ENCODE measurements at places on chromosomes 12 and 14. TPM values are rescaled to one million over a fixed set of nuclear protein-coding genes. Genes with fewer than 3 reads are reported as not detected.

Gene PDE3A
- total RNA-seq = 0.43 TPM

Gene GPRC5D
- total RNA-seq = not detected

Gene ZFHX2
- not detected for total RNA-seq

Gene CHGA
- total RNA-seq = not detected

Gene DAO
- not detected for total RNA-seq

Gene PLEK2
- 12.4 TPM for total RNA-seq

Data from GM23248 (cell line).